Fibroblast of lung (primary cell): ENCODE measurements at places on chromosomes 16 and 17. TPM values are rescaled to one million over a fixed set of nuclear protein-coding genes. Genes with fewer than 3 reads are reported as not detected.

PDP2 gene
- 7.7 and 11.6 TPM in 2 replicates for total RNA-seq

ACSM3 gene
- 1.3 and 2.3 TPM in 2 replicates for total RNA-seq

- DNase-seq = peak; percentile 73
These were observed 3.7 kb upstream of the TMEM231 start for GRCh38 chr16:75559564-75560372.

DNA sequence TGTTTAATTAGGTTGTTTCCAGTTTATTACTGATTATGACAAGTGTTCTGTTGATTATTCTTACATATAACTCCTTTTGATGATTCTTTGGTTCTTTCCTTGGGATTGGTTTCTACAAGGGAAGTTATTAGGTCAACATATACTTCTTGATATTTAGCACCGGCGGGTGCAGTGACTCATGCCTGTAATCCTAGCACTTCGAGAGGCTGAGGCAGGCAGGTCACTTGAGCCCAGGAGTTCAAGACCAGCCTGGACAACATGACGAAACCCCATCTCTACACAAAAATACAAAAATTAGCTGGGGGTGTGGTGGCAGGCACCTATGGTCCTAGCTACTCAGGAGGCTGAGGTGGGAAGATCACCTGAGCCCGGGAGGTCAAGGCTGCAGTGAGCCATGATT is 120.2 kb upstream of the HAS3 start:
- DNase-seq = peak; percentile 15

- DNase-seq = peak; percentile 56
These were observed 60.2 kb downstream of the RAI1 start for GRCh38 chr17:17741349-17742023.

GRCh38 chr17:70168977-70169708 is at the start of gene KCNJ2:
Gene KCNJ2, plus strand, starts transcription at chr17:70169532. Its CDS starts 5,508 bp downstream, at chr17:70175040.
- DNase-seq = peak; percentile 78

DNA sequence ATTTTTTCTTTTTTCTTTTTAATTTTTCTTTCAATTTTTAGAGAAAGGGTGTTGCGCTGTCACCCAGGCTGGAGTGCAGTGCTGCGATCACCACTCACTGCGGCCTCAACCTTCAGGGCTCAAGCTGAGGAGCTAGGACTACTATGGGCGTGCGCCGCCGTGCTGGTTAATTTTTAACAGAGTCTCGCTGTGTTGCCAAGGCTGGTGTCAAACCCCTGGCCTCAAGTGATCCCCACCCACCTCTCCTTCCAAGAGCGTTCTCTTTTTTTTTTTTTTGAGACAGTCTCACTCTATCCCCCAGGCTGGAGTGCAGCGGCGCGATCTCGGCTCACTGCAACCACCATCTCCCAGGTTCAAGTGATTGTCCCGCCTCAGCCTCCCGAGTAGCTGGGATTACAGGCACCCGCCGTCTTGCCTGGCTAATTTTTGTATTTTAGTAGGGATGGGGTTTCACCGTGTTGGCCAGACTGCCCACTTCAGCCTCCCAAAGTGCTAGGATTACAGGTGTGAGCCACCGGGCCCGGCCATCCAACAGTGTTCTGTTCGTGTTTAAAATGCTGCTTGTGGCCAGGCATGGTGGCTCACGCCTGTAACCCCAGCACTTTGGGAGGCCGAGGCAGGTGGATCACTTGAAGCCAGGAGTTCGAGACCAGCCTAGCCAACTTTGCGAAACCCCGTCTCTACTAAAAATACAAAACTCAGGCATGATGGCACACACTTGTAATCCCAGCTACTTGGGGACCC is 14.5 kb upstream of the RPL13 start:
- DNase-seq = no peak

GRCh38 chr17:59521465-59522126 is 43.8 kb upstream of the DHX40 start:
- DNase-seq = peak; percentile 31

GRCh38 chr17:79556271-79556670 is 54.6 kb downstream of the RBFOX3 start:
- DNase-seq = no peak

- no peak for DNase-seq
These were observed 21.3 kb upstream of the SLC35B1 start for GRCh38 chr17:49729069-49729468.
